ENCODE measurements at places on chromosomes 12 and 14. TPM values are rescaled to one million over a fixed set of nuclear protein-coding genes. Genes with fewer than 3 reads are reported as not detected.

PLEKHG7 gene
- total RNA-seq = not detected

ACTN1 gene
- total RNA-seq = 558 TPM

EIF2S3B gene
- total RNA-seq = 1.6 TPM

SRGAP1 gene
- total RNA-seq = 23.7 TPM
